Activated CD4-positive, alpha-beta memory T cell treated with anti-CD3 and anti-CD28 coated beads for 36 hours (primary cell): ENCODE measurements at places on chromosomes 2 and 18.

- H3K27me3 ChIP-seq = no peaks in the 10 kb centered on the region
- H3K36me3 ChIP-seq = no peaks in the 10 kb centered on the region
- no peak overlapping the region for H3K4me3 ChIP-seq
- no peaks in the 10 kb centered on the region for H3K4me1 ChIP-seq
- DNase-seq = no peak
- no peak overlapping the region for H3K27ac ChIP-seq
Measured at GRCh38 chr18:55688030-55688429, 100.0 kb upstream of the TCF4 start.

- peaks cover 59% of the 10 kb centered on the region for H3K36me3 ChIP-seq
- H3K4me1 ChIP-seq = no peaks in the 10 kb centered on the region
- H3K4me3 ChIP-seq = no peak overlapping the region
- H3K27me3 ChIP-seq = no peaks in the 10 kb centered on the region
Measured at GRCh38 chr2:62920070-62920469, 130.6 kb upstream of the OTX1 start.

GRCh38 chr2:61834893-61835292, 19.0 kb downstream of the FAM161A start:
- H3K27me3 ChIP-seq = no peaks in the 10 kb centered on the region
- H3K27ac ChIP-seq = no peak overlapping the region
- no peak overlapping the region for H3K4me3 ChIP-seq
- peaks cover 8% of the 10 kb centered on the region for H3K36me3 ChIP-seq
- H3K4me1 ChIP-seq = no peaks in the 10 kb centered on the region

DNA sequence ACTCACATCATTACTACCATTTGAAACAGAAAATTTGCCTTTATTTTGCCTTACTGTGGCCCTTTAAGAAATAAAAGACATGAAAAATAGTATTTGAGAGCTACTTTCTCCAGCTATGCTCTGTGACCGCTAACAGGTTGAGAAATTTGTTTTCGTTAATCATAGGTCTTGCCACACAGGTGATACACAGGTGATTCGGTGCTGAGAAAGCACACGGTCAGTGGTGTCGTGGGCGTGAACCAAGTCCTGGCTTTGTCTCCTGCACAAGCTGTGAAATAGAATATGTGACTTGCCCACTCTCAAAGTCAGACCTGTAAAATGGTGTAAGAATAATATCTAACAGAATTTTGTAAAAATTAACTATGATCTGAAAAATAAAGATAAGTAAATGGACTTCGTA, 155.3 kb upstream of the SLC39A10 start:
- no peak overlapping the region for H3K4me3 ChIP-seq
- no peaks in the 10 kb centered on the region for H3K36me3 ChIP-seq
- no peaks in the 10 kb centered on the region for H3K27me3 ChIP-seq
- H3K4me1 ChIP-seq = peaks cover 33% of the 10 kb centered on the region
